Renal cortical epithelial cell (primary cell): ENCODE measurements at places on chromosomes 3 and 15. TPM values are rescaled to one million over a fixed set of nuclear protein-coding genes. Genes with fewer than 3 reads are reported as not detected.

DNA sequence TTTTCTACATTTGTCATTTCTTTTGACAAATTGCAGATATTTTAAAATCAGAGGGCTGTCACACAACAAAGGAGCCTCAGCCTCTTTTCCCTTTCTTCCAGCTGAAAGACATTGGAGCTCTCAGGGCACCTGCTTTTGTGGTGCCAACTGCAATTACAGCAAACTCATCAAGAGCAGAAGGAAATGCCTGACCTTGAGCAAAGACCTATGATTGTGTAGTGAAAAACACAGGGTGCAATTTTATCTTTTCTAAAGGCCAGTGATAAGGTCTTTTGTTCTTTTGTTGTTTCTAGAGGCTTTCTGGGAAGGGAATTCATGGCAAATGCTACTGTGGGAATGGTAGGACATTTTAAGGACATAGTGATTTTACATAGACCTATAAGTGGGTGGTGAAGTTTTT, 214.3 kb downstream of the OXSM start:
- DNase-seq = no peak

GRCh38 chr3:31968369-31968926, 12.6 kb downstream of the OSBPL10 start:
- peak; percentile 90 for DNase-seq

The LIPH gene
- 9.6 and 10.9 TPM in 2 replicates for total RNA-seq

- no peak for DNase-seq
Measured at GRCh38 chr3:27666708-27667107, 55.4 kb downstream of the EOMES start.

GRCh38 chr3:116614795-116615362, 94.7 kb upstream of the TUSC7 start:
- peak; percentile 1 for DNase-seq

DNA sequence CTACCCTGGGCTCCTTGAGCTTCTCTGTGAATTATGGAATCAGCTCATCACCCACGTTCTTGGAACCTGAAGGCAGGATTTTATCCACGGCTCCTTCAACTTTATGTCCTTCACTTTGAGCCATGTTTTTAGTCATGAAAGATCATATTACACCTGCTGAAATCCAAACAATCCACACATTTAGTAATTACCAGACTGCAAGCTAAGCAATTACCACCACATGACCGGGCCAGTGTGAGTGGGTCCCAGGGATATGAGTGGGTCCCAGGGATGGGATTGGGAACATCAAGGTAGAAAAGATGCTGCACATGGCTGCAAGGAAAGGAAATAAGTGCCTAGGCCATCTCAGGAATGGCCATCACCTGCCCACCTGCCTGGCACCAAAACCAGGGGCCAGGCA, 140.3 kb upstream of the IQSEC1 start:
- no peak for DNase-seq

The ABHD10 gene
- 20.1 and 43.6 TPM in 2 replicates for total RNA-seq

- peak; percentile 67 for DNase-seq
Measured at GRCh38 chr3:194139814-194140391, 4.0 kb downstream of the HES1 start.

- no peak for DNase-seq
Measured at GRCh38 chr15:100284701-100285100, 57.1 kb downstream of the ADAMTS17 start.

DNA sequence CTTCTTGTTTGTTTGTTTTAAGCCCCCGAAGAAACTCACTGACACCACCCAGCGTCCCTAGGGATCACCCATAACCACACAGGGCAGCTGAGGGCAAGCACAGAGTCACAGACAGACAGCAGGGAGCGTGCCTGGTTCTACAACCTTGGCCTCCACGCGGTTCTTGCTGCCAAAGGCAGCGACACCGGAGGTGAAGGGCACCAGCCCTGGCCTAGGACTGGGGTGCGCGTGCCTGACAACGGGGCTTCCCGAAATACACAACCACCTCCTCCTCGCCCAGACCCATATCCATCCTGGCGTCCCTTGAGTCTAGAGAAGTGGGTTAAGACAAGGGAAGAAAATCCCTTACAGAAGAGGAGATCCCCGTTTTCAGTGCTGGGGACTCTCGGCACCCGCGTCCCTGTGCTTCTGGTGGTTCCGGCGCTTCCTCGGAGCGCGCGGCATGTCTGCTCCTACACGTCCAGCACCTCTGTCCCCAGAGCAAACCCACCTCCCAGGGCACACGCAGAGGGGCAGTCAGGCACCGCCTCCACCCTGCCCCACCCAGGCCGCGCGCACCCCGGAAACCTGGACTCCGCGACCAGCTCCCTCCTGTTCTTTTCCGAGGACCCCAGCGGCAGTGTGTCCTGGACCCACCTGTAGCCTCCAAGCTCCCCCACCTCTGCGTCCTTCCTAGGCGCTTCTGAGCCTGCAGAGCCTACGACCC, 911 bp downstream of the RFTN1 start:
- DNase-seq = no peak

The LDHAL6B gene
- total RNA-seq = not detected in 2 replicates

DNA sequence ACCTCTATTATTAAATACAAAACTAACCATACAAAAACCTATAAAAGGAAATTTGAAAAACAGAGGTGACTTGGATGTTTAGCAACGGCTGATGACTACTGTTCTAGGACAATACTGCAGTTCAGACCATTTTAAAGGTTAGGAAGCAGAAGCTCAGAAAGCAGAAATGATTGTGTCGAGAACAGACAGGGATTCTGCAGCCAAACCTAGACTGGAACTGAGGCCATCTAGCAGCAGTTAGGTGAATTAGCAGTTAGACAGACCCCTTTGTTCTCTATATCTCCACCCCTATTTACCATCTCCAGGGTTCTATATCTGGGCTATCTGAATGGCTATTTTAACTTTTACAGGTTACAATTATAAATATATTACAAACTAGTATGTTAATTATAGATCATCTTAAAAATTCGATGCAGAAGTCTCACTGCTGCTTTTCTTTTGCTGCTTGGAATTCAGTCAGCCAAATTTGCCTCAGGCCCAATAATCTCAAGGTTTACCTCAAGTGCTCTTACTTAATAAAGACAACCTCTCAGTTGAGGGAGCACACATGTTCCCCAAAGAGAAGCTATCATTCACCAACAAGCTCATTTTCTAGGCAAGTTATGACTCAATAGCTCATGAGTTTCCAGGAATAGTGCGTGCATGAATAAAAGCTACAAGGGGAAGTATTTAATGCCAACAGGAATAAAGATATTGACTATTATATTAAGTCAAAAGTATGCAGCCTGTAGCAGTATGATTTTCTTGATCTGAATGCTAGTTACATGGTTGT, 9.3 kb upstream of the IL1RAP start:
- DNase-seq = peak; percentile 61

GRCh38 chr3:43923104-43923882, 232.6 kb downstream of the ABHD5 start:
- DNase-seq = no peak

The CPB1 gene
- total RNA-seq = not detected in 2 replicates

The ISL2 gene
- 0.05 and 0.87 TPM in 2 replicates for total RNA-seq

The EFCC1 gene
- not detected in 2 replicates for total RNA-seq

GRCh38 chr15:89714775-89715174, 24.2 kb downstream of the WDR93 start:
- DNase-seq = no peak

The FILIP1L gene
- total RNA-seq = 18.9 and 111 TPM in 2 replicates

The RETNLB gene
- not detected in 2 replicates for total RNA-seq

GRCh38 chr3:141619450-141619849, 118.6 kb upstream of the RNF7 start:
- DNase-seq = no peak

DNA sequence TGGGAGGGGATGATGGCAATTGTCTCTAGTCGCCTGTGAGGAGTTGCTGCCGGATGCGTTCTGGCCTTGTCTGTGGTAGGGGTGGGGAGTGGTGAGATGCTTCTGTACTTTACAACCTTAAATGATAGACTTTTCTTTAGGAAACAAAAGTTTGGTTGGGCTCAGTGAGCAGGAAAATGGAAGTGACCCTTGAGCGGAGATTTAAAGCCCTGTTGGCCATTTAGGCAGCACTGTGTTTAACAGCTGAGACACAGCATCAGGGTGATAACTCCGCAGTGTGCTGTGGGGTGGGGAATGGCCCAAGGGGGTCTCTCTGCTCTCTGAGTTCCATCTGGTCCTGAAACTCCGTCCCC, 36.6 kb downstream of the SPSB4 start:
- no peak for DNase-seq

The ULK3 gene
- total RNA-seq = 13.4 and 20.4 TPM in 2 replicates

GRCh38 chr15:94327356-94327936, 96.1 kb downstream of the MCTP2 start:
- peak; percentile 36 for DNase-seq

The HTR3E gene
- total RNA-seq = not detected in 2 replicates

The CLSTN2 gene
- 10.2 and 49.7 TPM in 2 replicates for total RNA-seq

DNA sequence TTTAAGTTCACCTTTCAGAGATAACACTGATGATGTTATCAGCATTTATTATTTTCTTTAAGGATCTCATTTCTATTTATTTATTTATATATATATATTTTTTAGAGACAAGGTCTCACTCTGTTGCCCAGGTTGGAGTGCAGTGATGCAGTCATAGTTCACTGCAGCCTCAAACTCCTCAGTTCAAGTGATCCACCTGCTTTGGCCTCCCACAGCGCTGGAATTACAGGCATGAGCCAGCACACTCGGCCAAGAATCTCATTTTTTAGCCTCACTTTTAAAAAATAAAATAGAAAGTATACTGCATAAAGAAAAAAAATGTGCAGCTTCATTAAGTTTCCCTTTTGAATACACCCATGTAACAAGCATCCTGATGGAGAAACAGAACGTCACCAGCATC, 35.6 kb downstream of the PLA2G4D start:
- no peak for DNase-seq

- peak; percentile 12 for DNase-seq
Measured at GRCh38 chr3:165181556-165181955, 14.6 kb downstream of the SLITRK3 start.

GRCh38 chr15:28975766-28976179, 90.0 kb downstream of the APBA2 start:
- peak; percentile 28 for DNase-seq

The TEX55 gene
- total RNA-seq = not detected in 2 replicates

The PRICKLE2 gene
- total RNA-seq = 27.1 and 56.1 TPM in 2 replicates

GRCh38 chr3:56764184-56764583, 37.6 kb downstream of the ARHGEF3 start:
- no peak for DNase-seq

DNA sequence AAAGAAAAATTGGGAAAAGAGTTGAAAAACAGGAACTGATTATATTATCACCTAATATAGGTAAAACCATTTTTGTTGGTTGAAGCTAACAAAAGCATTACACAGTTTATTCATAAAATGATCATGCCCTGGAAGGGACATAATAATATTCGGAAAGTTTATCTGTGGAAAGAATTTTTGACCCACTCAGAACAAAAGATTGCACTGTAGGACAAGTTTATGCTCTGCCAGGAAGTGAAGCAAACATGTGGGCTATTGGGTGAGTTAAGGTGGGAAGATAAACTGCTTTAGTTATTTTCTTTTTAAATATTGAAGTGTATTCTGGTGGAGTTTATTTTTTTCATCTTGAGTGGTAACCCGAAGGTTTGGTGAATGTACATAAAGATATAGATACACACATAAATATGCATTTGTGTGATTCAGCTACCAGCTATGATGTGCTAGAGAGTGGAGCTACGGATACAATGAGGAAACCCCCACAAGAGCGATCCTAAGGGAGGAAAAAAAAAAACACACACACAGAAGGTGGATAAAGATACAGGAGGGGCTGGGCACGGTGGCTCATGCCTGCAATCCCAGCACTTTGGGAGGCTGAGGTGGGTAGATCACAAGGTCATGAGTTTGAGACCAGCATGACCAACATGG, 506.4 kb upstream of the THBS1 start:
- DNase-seq = no peak

DNA sequence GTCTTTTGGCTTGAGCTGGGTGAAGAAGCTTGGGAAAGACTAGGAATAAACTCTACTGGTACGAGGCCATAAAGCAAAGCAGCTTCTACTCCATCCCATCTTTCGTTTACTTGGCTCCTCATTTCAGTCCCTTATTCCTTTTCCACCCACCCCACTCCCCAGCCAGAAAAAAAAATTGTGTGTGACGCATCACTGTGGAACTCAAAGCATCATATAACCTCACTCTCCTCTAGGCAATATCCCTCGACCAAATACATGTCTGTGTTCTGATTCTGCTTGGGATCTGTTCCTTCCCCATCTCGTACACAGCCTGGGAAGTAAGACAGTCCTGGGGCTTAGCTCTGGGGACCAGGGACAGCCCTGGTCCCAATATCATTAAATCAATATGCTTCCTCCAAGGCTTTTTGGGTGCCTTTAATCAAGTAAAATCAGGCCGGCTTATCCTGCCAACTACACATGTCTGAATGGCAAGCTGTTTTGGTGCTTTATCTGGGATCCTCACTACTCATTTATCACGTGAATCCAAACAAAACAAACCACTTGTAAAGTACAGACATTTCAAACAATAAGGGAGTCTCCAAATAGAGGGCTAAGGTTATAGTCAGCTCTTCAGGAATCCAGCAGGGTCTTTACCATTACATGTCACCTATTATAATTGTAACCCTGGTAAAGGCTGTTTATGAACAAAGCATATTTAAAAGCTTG, 74.9 kb upstream of the ZBED2 start:
- no peak for DNase-seq

DNA sequence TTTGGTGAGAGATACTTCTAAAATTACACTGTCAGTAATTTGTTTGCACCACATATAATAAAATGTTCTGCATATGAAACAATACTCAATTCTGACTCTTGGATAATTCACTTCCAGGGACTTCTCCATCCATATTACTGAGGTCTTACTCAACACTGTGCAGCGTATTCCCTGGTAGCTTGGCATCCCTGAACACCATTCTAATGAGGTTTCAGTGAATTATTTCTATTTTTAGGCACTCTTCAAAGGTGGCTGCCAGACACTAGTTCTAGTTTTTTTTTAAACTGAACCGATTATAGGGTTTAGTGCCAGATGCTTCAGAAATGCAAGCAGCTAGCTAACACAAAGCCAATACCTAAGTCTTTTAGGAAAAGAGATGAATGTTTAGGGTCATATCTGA, 283.3 kb downstream of the FEZF2 start:
- DNase-seq = no peak

The SNRK gene
- 15.6 and 30.2 TPM in 2 replicates for total RNA-seq

The PCOLCE2 gene
- 4.7 and 7.3 TPM in 2 replicates for total RNA-seq

The MKRN3 gene
- 0.25 TPM in 1 of 2 replicates, not detected in the other for total RNA-seq

- no peak for DNase-seq
Measured at GRCh38 chr3:65581313-65581712, 457.4 kb downstream of the MAGI1 start.

GRCh38 chr15:40092979-40093869, 15.5 kb downstream of the BMF start:
- no peak for DNase-seq

GRCh38 chr3:129417326-129417725, 11.1 kb downstream of the EFCAB12 start:
- peak; percentile 36 for DNase-seq
